ENCODE measurements at places on chromosomes 2 and 18. TPM values are rescaled to one million over a fixed set of nuclear protein-coding genes. Genes with fewer than 3 reads are reported as not detected.

CRYBA2 gene
- not detected for total RNA-seq

GRCh38 chr18:63708650-63709049 lies 5.9 kb downstream of the SERPINB11 start:
- no peak overlapping the region for H3K4me3 ChIP-seq
- no peaks in the 10 kb centered on the region for H3K36me3 ChIP-seq
- DNase-seq = no peak
- no peaks in the 10 kb centered on the region for H3K27me3 ChIP-seq
- H3K4me1 ChIP-seq = no peaks in the 10 kb centered on the region

DNA sequence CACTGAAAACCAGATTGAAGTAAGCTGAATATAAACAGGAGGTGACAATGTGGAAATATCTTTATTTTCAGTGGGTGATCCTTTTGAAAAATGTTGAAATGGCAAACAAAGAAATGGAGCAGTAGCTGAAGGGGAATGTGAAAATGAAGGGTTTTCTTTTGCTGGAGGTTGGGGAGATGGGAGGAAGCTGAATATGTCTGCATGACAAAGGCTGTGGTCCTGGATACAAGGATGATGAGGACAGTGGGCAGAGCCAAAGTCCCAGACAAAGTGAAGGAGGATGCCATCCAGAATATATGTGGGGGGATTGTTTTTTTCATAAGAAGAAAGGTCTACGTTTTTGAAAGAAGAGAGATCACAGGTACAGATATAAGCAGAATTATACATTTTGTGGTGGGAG lies 6.7 kb downstream of the ALS2 start:
- H3K27ac ChIP-seq = no peak overlapping the region
- H3K4me3 ChIP-seq = no peak overlapping the region
- no peaks in the 10 kb centered on the region for H3K36me3 ChIP-seq
- no peak for DNase-seq
- no peaks in the 10 kb centered on the region for H3K27me3 ChIP-seq
- H3K4me1 ChIP-seq = peaks cover under 1% of the 10 kb centered on the region

CTNNA2 gene
- not detected for total RNA-seq

IL18R1 gene
- total RNA-seq = 14.9 TPM

GRCh38 chr18:37552286-37552685 lies 13.3 kb downstream of the CELF4 start:
- H3K4me1 ChIP-seq = peaks cover 4% of the 10 kb centered on the region
- DNase-seq = no peak
- H3K27me3 ChIP-seq = no peaks in the 10 kb centered on the region
- H3K4me3 ChIP-seq = no peak overlapping the region

SGPP2 gene
- total RNA-seq = 89.8 TPM

- H3K27me3 ChIP-seq = no peaks in the 10 kb centered on the region
- no peak overlapping the region for H3K4me3 ChIP-seq
- H3K36me3 ChIP-seq = no peaks in the 10 kb centered on the region
- peak; percentile 92 for DNase-seq
- no peak overlapping the region for H3K27ac ChIP-seq
- no peaks in the 10 kb centered on the region for H3K4me1 ChIP-seq
These were observed 86.6 kb downstream of the TMEM182 start for GRCh38 chr2:102848366-102848839.

- H3K27ac ChIP-seq = no peak overlapping the region
- no peak overlapping the region for H3K4me3 ChIP-seq
- peaks cover 9% of the 10 kb centered on the region for H3K27me3 ChIP-seq
- H3K4me1 ChIP-seq = no peaks in the 10 kb centered on the region
- peak; percentile 65 for DNase-seq
- no peaks in the 10 kb centered on the region for H3K36me3 ChIP-seq
These were observed 3.1 kb downstream of the MLPH start for GRCh38 chr2:237490009-237490711.

GRCh38 chr18:31920277-31920676 lies 22.7 kb downstream of the TRAPPC8 start:
- DNase-seq = no peak
- H3K36me3 ChIP-seq = peaks cover 3% of the 10 kb centered on the region
- no peaks in the 10 kb centered on the region for H3K4me1 ChIP-seq
- H3K4me3 ChIP-seq = no peak overlapping the region

GRCh38 chr2:232478571-232479340 lies 8.9 kb downstream of the ECEL1 start:
- no peak overlapping the region for H3K4me3 ChIP-seq
- DNase-seq = no peak
- H3K36me3 ChIP-seq = no peaks in the 10 kb centered on the region
- H3K27me3 ChIP-seq = no peaks in the 10 kb centered on the region
- H3K4me1 ChIP-seq = no peaks in the 10 kb centered on the region

- no peak overlapping the region for H3K4me3 ChIP-seq
- H3K27ac ChIP-seq = no peak overlapping the region
- no peak for DNase-seq
- H3K27me3 ChIP-seq = no peaks in the 10 kb centered on the region
These were observed 79.1 kb upstream of the PMAIP1 start for GRCh38 chr18:59820663-59821062.

AMER3 gene
- not detected for total RNA-seq

DNA sequence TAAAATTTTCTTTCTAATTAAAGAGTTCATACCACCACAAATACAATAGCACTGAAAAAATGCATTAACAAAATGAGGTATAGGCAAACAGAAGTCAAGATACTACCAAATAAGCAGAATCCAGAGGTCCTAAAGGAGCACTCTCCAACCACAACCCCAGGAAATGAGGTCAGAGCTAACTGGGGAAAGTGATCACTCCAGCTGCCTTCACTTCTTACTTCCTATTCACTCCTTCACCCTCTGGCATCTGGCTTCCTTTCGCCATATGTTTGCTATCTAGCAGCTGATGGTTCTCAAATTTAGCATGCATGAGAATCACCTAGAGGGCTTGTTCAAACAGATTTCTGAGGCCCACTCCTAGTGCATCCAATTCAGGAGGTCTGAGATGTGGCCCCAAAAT lies 212.6 kb upstream of the ACVR2A start:
- H3K4me3 ChIP-seq = no peak overlapping the region
- H3K4me1 ChIP-seq = no peaks in the 10 kb centered on the region
- H3K27ac ChIP-seq = no peak overlapping the region
- no peak for DNase-seq
- H3K36me3 ChIP-seq = no peaks in the 10 kb centered on the region
- no peaks in the 10 kb centered on the region for H3K27me3 ChIP-seq

DNA sequence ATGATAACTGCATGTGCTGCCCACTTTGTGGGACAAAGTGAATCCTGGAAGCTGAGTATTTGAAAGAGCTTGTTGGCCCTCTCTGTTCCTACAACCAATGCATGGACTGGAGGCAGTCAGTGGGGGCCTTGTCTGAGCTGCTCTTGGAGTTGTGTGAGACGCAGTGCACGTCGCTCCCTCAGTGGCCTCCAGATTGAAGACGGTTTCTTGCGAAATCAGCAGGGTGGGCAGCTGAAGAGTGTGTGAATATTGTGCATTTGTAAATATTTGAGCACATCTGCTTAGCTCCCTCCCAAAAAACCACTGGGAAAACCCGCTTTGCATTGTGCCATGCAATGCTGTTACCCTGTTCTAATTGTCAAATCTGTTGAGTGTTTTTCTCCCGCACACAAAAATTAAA lies 782.8 kb downstream of the PLCL1 start:
- H3K36me3 ChIP-seq = no peaks in the 10 kb centered on the region
- no peak overlapping the region for H3K27ac ChIP-seq
- H3K4me1 ChIP-seq = no peaks in the 10 kb centered on the region
- no peak for DNase-seq

GRCh38 chr2:109059474-109060165 lies 69.4 kb upstream of the SH3RF3 start:
- no peaks in the 10 kb centered on the region for H3K4me1 ChIP-seq
- H3K36me3 ChIP-seq = no peaks in the 10 kb centered on the region
- H3K27ac ChIP-seq = no peak overlapping the region
- no peak overlapping the region for H3K4me3 ChIP-seq

DNA sequence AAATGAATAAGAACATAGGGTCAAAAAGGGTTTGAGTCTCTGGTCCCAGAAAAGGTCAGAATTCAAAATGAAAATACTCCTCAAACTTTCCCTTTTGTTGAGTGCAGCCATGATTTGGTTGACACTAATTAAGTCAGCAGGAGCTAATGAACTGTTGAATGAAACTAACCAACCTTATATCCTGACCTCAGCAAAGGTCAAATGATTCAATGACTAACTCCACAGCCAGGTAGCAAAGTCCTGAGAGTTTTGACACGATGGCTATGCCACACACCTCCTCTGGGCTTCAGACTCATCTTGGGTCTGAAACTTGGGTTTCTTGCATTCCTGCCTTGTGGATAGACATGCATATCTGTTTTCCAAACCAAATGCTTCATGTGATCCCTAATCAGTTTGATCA lies 172.3 kb downstream of the INO80D start:
- no peaks in the 10 kb centered on the region for H3K4me1 ChIP-seq
- DNase-seq = no peak
- no peak overlapping the region for H3K27ac ChIP-seq
- no peak overlapping the region for H3K4me3 ChIP-seq
- no peaks in the 10 kb centered on the region for H3K36me3 ChIP-seq

DNA sequence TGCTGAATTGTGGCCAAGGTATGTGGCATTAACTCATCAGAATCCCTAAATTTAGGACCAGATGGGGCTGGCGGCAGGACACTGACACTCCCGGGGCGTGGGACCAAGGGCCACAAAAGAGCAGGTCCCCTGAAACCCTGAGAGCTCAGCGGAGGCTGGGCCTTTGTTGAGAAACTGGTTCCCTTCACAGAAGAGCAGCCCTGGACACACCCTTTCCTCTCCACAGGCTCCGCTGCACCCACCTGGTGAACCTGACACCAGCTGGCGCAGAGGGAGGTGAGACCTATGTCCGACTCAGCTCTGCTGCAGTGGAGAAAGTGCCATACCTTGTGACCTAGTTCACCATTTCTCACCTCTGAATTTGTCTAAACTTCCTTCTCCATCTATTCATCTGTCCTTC lies 119.5 kb downstream of the RTP5 start:
- no peaks in the 10 kb centered on the region for H3K36me3 ChIP-seq
- H3K27me3 ChIP-seq = no peaks in the 10 kb centered on the region
- no peak overlapping the region for H3K4me3 ChIP-seq
- no peak for DNase-seq
- no peaks in the 10 kb centered on the region for H3K4me1 ChIP-seq

DNA sequence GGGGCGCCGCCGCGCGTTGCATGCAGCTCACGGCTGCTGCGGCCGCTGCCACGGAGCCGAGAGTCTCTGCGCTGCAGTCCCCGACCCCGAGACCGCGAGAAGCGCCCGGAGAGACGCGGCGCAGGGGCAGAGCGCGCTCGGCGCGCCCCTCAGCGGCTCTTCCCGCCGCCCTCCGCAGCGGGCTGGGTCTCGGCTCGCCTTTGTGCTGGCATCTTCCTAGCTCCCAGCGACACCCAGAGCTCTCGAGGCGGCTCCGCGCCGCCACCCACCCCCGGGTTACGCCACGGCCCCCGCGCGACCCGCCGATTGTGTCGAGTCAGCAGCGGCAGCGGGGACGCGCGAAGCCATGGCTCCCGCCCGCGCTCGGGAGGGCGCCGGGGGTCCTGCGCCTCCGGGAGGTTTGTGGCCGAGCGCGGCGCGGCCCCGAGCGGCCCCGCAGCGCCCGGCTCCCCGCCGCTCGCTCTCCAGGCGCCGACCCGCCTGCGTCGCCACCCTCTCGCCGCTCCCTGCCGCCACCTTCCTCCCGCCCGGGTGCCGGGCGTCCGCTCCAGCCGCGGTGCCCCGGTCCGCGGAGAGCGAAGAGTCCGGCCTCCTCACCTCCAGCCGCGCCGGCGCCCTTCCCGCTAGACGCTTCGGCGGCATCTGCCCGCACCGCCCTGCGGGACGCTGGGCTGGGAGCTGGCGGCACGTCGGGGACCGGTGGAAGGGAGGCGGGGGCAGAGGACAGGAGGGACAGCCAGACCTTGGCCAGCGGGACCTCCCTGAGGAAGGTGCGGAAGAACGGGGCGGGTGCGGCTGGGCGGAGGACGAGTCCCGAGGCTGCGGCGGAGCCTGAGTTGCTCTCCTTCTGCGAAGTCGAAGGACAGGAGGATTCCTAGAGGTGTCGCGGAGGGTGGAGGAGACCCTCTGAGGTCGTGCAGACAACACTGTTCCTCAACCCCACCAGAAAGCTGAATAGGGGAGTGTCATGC lies 46.3 kb upstream of the CCDC150 start:
- no peaks in the 10 kb centered on the region for H3K36me3 ChIP-seq
- peaks cover 5% of the 10 kb centered on the region for H3K4me1 ChIP-seq
- no peak within 1 kb of the TSS for H3K27ac ChIP-seq
- H3K4me3 ChIP-seq = peak within 1 kb of the TSS; percentile 68
- peak; percentile 87 for DNase-seq
- no peaks in the 10 kb centered on the region for H3K27me3 ChIP-seq

GRCh38 chr2:162058973-162059668 lies 14.9 kb downstream of the DPP4 start:
- H3K36me3 ChIP-seq = no peaks in the 10 kb centered on the region
- DNase-seq = no peak
- H3K27me3 ChIP-seq = no peaks in the 10 kb centered on the region
- no peak overlapping the region for H3K27ac ChIP-seq
- no peaks in the 10 kb centered on the region for H3K4me1 ChIP-seq

CHRNG gene
- total RNA-seq = not detected

- H3K27ac ChIP-seq = no peak overlapping the region
- DNase-seq = no peak
- no peak overlapping the region for H3K4me3 ChIP-seq
- no peaks in the 10 kb centered on the region for H3K36me3 ChIP-seq
- no peaks in the 10 kb centered on the region for H3K4me1 ChIP-seq
These were observed 14.9 kb upstream of the ITPRID2 start for GRCh38 chr2:181876614-181877063.

DNA sequence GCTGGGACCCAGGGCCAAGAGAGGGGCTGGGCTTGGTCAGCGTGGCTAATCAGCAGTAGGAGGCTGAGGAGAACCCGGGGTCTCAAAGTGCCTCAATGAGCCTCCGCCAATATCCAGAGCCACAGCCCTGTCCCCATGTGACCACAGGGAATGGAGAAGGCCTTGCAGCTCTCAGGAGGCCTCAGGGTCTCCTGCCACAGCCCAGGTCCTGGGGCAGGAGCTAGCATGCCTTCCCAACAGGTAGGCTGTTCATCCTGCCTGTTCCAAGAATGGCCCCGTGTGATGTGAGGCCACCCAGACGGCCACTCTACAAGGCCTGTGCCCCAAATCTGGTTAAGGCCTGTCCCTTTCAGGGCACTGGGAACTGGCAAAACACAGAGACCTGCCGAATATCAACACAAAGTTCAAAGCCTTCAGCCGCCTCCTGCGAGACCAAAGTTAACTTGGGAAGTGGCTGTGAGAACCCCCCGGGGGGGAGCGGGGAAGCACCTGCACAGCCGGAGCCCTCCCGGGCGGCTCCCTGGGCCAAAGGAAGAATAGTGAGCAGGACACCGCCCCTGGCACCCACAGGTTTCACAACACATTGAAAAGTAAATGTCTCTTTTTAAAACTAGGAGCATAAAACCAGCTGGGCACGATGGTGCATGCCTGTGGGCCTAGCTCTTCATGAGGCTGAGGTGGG lies 4.5 kb upstream of the LIMS2 start:
- no peaks in the 10 kb centered on the region for H3K36me3 ChIP-seq
- no peak overlapping the region for H3K4me3 ChIP-seq
- H3K4me1 ChIP-seq = peaks cover 14% of the 10 kb centered on the region
- no peak for DNase-seq
- no peak overlapping the region for H3K27ac ChIP-seq
- H3K27me3 ChIP-seq = peaks cover 5% of the 10 kb centered on the region

UGT1A8 gene
- not detected for total RNA-seq

All from kidney (tissue), 22 donors.